Glomerular endothelial cell (primary cell): ENCODE measurements at places on chromosomes 12 and 14. TPM values are rescaled to one million over a fixed set of nuclear protein-coding genes. Genes with fewer than 3 reads are reported as not detected.

GRCh38 chr14:39988939-39989338 is 556.7 kb upstream of the FBXO33 start:
- DNase-seq = peak; percentile 4

DNA sequence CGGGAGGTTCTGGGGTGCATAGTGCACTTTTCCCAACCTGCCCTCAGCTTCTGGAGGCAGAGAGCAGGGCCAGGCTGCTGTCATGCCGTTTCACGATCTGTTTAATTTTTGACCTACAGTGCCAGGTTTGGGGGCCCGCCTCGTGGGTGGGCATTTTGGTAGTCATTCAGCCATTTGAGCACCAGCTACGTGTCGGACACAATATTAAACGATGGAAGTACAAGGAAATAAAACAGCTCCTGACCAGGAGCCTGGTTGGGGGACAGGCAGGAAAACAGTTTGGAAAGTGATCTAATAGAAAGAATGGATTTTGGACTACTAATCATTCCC is 708 bp downstream of the FNTB start:
- no peak for DNase-seq

DNA sequence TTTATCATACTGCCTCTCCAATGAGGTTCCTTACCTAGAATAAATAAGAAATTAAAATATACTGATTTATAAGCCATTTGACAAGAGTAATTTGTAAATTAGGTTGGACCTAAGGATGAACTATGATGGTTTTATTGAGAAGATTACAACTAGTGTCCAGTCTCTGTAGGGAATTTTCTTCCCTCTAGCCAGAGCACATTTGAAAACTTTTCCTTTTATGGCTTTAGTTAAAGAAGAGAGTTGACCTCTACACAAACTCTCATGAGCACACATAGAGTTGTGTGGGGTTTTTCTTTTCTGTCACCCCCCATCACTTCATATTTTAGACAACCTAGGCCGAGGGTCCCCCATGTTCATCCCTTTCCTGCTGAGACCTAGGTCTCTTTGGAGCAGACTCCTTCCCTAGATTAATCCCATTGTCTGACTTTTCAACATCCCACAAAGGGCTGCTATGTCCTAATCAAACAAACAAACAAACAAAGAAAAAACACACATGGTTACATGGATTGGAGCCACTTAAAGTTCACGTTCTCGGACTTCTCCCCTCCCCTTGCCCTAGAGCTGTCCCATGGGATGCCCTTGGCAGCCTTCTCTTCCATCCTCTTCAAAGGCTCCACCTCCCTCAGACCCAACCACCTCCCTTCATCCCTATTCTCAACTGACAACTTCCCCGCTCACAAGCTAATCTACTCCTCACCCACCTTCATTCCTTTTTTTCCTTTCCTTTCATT is 40.7 kb downstream of the GPR135 start:
- DNase-seq = no peak

The SSPN gene
- total RNA-seq = 1.7 and 5.1 TPM in 2 replicates

- no peak for DNase-seq
Measured at GRCh38 chr14:69055999-69056788, 77.1 kb upstream of the ACTN1 start.

DNA sequence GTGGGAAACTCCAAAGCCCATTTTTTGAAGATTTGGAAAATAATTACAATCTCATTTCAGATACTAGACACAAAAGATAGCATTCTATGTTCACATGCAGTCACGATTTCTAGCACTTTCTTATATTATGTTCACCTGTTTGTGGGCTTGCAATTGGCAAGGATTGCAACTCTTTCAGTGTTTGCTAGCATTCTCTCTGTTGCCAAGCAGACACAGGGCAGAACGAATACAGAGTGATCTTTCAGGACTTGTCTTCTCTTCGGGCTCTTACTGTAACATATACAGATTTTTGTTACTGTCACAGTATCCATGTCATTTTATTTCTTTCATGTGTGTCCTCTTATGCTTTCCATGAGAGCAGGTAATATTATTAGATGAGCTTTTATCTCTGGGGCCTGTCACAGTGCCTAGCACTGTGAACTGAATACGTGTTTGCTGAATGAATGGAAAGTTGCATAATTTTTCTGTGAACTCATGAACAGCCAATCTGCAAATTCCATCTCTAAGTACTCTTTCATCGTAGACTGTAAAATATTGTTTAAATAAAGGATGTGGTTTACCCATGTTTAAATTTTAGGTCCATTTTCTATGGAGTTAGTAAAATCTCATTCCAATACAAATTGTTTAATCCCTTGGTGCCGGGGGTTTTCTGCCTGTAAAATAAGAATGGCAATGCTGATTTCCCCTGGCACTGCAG is 105.1 kb downstream of the BMP4 start:
- no peak for DNase-seq

DNA sequence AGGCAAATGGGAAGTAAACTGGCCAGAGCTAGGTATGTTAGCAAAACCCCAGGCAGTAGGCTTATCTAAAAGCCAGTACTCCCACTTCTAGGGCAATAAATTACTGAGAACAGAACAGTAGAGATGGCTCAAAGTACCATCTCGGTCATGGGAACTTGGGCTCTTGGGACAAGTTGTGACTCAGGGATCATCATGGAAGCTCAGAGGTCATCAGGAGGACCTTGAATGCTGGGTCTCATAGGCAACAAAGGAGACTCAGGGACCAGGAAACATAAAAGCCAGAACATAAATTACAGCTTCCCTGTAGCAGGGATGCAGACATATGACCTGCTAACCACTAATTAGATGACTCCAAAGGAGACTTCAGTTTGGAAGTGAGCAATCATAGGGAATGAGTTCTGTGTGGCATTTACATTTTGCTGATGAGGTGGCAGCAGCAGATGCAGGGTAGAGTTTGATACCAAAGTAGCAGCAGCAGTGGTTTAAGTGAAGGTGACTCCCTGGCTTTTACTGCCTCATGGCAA is 97.6 kb upstream of the SCAF11 start:
- DNase-seq = no peak

DNA sequence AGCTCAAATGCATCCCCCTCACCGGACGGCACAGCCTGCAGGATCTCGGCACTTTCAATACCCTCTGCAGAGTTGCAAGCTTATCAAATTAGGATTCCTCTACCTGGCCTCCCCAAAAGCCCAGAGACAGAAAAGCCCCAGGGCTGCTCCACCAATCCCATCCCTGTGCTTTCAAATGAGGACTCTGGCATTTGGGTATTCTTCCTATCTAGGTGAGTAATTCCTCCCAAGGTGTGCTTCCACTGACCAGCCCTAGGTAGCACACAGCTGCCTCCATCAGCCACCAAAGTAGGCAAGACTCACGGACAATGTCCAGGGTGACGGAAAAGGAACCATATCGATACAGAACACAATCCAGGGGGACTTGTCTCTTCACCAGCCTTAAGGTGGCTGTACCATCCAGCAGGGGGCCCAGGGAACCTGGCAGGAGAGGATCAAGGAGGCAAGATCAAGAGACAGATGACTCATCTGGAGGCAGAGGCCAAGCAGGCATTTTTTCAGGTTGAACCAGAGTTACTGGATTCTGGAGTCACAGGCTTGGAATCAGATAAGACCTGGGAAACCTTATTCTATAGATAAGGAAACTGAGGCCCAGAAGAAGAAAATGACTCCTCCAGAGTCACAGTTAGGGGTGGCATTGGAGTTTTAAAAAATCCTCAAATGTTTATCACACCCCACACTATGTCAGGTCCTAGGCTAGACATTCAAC is 9.9 kb downstream of the PMEL start:
- DNase-seq = no peak

DNA sequence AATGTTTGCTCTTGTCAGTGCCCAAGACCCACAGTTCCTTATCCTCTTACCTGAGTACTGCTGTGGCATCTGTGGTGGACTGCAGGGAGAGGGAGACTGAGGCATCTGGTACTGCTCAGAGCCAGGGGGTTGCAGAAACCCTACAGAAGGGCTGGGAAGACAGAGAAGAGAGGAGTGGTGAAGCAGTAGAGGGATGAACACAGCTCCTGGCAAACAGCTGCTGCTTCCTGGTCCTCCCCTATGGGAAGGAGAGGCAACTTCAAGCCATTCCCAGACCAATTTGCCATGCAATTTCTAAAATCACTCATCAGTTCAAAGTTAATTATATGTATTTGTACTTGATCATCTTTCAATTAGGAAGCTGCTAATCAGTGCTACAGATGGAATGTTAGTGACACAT is 15.7 kb upstream of the STAC3 start:
- no peak for DNase-seq

DNA sequence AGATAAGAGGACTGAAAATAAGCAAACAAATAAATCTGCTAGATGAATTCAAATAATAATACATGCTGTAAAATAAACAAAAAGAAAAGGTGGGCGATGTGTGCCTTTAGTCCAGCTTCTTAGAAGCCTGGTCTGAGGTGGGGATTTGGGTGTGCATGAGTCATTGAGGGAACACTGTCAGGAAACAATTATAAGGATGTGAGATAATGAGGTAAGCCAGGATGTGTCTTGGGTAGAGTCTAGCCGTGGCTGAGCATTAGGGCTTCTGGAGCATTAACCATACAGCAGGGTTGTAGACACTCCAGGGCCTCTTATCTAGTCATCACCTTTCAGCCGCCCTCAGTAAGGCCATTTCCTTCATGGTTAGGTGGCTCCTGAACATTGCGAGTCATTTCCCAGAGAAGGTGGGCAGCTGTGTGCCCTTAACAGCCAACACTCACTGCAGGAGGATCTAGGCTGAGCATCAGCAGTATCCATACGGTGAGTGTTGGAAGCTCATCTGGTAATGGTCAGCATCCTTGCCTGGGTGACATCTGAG is 405.6 kb downstream of the GLT1D1 start:
- DNase-seq = no peak

GRCh38 chr12:116401565-116401964 is 124.1 kb upstream of the MED13L start:
- no peak for DNase-seq
